ENCODE measurements at places on chromosomes 5 and 9. TPM values are rescaled to one million over a fixed set of nuclear protein-coding genes. Genes with fewer than 3 reads are reported as not detected.

SPATA31A3 gene
- polyA plus RNA-seq: not detected

PLPPR1 gene
- not detected for polyA plus RNA-seq

TPPP gene
- polyA plus RNA-seq: 0.10 TPM

NPR2 gene
- polyA plus RNA-seq: 13.5 TPM

CHSY3 gene
- not detected for polyA plus RNA-seq

TLE1 gene
- polyA plus RNA-seq: 33.0 TPM

CCNJL gene
- 6.6 TPM for polyA plus RNA-seq

STPG3 gene
- not detected for polyA plus RNA-seq

KCNT1 gene
- 0.26 TPM for polyA plus RNA-seq

AHRR gene
- polyA plus RNA-seq: 0.71 TPM

ZNF454 gene
- polyA plus RNA-seq: 0.15 TPM

SHC3 gene
- 3.2 TPM for polyA plus RNA-seq

HEMGN gene
- polyA plus RNA-seq: not detected

PCDHA1 gene
- 0.21 TPM for polyA plus RNA-seq

ARL14EPL gene
- not detected for polyA plus RNA-seq

EIF4E1B gene
- not detected for polyA plus RNA-seq

ARHGEF39 gene
- polyA plus RNA-seq: 4.9 TPM

MEF2C gene
- polyA plus RNA-seq: 0.93 TPM

DAB2 gene
- 23.7 TPM for polyA plus RNA-seq

NPM1 gene
- 4,764 TPM for polyA plus RNA-seq

SMU1 gene
- polyA plus RNA-seq: 12.4 TPM

ANKRD31 gene
- 0.05 TPM for polyA plus RNA-seq

FAM221B gene
- polyA plus RNA-seq: not detected

GLDC gene
- polyA plus RNA-seq: 4.1 TPM
